ENCODE measurements at places on chromosomes 16 and 17. TPM values are rescaled to one million over a fixed set of nuclear protein-coding genes. Genes with fewer than 3 reads are reported as not detected.

DNA sequence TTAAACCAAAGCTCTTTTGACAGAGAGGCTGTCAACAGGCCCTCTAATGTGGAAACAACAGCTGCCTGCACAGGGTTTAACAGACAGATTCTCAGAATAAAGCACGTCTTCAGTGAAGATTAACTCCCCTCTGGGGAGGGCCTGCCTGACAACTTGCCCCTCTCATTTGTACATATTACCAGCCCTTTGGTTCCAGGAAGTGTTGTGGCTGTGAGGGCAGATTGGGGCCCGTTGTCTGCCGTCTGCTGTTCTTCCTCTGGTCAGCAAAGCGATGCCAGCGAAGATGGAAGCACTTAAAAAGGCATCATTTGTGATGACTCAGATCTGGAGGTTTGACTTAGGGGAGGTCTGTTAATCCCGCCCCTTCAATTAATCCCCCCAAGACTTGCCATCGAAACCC lies 177.0 kb upstream of the IRX6 start:
- no peak for DNase-seq

- DNase-seq: no peak
These were observed 666 bp upstream of the METTL9 start for GRCh38 chr16:21598701-21599121.

- DNase-seq: no peak
These were observed 12.0 kb upstream of the IGFBP4 start for GRCh38 chr17:40431231-40431602.

- DNase-seq: no peak
These were observed 44.8 kb upstream of the MED13 start for GRCh38 chr17:62109924-62110323.

DNA sequence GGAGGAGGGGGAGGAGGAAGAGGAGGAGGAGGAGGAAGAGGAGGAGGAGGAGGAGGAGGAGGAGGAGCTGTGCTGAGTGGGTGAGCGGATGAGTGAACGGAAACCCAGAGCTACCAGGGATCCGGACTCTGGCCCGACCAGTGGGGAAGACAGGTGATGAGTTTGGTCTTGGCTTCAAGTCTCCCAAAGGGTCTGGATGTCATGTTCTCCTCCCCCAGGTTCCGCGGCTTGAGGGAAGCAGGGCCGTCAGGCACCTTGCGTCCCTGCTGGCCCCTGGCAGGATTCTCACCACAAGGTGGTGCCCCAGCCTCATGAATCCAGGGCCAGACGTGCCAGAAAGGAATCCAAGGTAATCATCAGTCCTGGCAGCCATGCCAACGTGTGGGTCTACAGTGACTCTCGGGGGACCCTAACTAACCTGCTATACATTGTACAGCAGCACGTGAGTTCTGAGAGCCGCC lies 13.5 kb upstream of the ABAT start:
- no peak for DNase-seq

DNA sequence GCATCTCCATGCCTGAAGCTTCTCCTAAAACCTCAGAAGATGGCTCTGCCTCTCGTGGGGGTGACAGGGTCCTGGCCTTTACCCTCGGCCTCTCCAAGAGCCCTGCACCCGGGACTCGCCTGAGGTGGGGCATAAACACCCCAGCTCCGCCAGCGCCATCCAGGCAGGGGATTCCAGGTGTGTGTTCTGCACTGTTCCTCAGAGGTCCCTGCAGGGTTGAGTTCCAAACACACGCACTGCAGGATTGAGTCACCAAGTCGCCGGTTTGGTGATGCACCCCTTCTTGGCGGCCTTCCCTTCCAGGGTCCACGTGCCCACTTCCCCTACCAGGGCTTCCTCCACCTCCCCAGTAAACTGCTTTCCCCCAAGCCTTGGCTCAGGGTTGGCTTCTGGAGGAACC lies 40.0 kb upstream of the RBFOX3 start:
- no peak for DNase-seq

DNA sequence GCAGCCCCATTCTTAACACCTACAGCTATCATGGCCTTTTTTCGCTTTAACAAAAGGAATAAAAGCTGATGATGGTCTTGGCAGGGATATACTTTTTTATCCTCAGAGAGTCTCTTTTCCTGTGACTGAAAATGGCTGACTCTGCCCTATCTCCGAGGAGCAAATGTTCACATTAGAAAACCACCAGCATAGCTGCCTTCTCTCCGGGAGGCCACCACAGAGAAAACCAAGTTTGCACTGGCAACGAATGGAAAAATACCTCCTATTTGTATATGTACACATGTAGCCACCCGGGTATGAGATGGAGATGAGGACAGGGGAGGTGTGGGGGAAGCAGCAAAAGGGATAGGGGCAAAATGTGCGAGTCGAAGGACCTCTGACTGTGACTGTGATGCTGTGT lies 88.2 kb downstream of the STX8 start:
- no peak for DNase-seq

DNA sequence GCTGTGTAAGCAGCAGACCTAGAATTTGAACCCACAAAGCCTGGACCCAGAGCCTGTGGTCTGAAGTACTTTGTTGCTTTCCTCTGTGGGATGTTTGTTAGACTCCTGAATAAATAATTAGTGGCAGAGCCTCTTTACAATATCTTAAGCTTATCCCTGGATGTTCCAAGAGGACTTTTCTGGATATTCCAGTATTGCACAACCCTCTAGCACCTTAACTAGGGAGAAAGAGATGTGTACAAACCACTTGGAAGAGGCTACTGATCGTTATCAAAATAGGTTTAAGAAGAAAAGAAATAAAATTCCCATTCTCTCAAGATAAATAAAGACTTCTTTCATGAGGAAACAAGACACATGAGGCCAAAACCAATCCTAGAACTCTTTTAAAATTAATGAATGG lies 632.4 kb downstream of the CDH11 start:
- no peak for DNase-seq

GRCh38 chr16:79564671-79565107 lies 35.8 kb downstream of the MAF start:
- no peak for DNase-seq

- DNase-seq: no peak
These were observed 45.4 kb downstream of the PRSS54 start for GRCh38 chr16:58249388-58249779.

- no peak for DNase-seq
These were observed 818 bp upstream of the CNEP1R1 start for GRCh38 chr16:50024207-50024606.

- no peak for DNase-seq
These were observed 36.3 kb downstream of the CMTM3 start for GRCh38 chr16:66640724-66641314.

DNA sequence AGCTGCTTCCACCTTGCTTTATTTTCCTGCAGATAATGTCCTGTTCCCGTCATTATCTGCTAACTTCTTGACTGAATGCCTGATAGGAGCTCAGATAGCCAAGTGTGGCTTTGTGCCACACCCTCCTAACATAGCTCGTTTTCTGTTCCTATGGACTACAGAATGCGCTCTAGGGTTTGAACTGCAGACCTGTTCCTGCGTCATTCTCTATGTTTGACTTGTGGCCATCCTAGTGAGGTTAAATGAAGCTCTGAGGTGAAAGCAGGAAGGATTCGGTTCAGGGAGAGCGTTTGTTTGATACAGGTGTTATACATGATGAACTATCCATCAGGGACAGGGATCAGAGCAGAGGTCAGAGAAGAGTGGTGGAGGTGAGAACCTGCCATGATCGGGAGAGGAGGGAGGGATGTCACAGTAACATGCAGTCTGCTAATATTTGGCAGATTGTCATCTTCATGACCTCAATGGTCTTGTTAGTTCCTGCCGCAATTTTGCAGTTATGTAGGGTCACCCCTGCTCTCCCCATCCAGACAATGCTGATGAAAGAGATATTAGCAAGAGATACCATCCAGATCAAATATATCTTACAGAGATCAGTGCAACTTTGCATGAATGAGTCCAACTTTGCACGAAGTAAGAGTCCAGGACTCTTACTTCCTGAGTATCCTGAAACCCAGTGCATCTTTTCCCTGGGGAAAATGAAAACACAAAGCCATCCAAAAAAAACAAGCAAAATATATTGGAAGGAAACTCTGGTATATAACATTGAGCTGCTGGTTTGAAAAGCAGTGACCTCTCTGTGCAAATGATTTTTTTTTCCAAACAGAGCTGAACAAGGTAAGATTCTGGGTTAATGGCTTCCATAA lies 32.8 kb downstream of the MPHOSPH6 start:
- no peak for DNase-seq

- DNase-seq: no peak
These were observed 18.8 kb downstream of the LGALS3BP start for GRCh38 chr17:78960928-78961327.

GRCh38 chr17:2396192-2396567 lies 4.7 kb downstream of the MNT start:
- DNase-seq: no peak

DNA sequence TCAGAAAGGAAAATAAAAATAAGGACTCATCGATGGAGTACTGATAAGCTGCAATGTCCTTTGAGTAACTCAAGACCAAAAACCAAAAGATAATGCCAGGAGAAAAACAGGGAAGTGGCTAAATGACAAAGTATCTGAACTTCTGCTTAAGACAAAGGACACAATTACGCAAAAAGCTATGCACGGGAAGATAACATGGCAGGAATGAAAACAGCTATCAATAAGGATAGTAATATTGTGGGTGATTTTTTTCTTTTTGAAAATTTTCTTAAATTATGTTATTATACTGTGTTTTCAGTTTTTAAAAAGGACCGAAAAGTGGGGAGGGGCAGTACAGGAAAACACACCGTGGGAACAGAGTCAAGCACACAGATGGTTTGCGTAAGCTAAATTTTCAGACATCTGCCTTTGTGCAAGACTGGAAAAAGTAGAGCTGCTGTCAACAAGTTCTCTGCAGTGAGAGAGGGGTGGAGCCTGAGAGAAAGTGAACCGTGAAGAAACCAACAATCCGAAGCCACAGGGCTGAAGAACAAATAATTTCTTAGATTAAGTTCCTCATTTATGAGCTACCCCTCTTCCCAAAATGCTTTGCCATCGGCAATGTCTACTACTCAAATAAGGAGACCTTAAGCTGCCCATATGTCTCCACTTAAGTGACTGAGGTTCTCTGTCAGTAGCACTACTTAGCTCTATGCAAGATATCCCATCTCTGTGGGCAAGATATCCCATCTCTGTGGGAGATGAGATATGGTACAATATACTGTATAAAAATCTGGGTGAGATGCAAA lies 99.9 kb upstream of the CORO6 start:
- no peak for DNase-seq

GRCh38 chr17:18261146-18261515 lies 669 bp downstream of the MIEF2 start:
- DNase-seq: peak; percentile 52

DNA sequence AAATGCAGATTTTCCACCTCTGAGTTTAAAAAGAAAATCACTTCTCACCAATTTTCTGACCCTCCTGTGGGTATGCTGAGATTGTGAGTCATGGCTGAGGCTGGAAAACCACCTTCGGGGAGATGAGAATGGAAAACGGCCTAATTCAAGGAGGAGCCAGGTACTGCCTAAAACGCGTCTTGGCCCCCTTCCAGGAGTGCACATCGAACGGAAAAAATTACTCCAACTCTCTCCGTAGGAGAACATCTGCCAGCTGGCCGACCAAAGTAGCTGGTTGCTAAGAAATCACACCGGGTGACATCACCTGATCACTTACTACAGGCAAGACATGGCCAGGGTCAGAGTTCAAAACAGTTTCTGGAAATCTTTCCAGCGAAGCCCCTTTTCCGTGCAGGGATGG lies 107.6 kb downstream of the ZNF423 start:
- DNase-seq: no peak

- no peak for DNase-seq
These were observed 55.7 kb downstream of the IRX5 start for GRCh38 chr16:54986409-54986808.

GRCh38 chr17:61733021-61733420 lies 130.3 kb downstream of the BRIP1 start:
- no peak for DNase-seq

DNA sequence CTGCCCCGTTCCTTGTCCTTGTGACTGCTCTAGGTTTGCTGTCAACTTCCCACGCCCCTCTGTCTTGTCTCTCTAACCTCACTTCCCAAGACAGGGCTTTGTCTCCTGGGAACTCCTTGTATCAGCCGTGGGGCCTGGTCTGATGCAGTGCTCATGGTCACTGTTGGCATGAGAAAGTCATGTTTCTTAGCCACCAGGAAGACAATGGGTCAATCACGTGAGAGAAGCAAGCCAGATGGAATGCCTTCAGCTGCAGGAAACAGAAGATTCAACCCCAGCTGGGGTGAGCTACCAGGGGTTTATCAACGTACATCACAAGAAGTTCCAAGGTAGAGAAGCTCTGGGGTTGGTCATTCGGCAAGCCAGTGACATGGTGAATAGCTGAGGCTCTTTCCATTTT lies 116.6 kb downstream of the IRF8 start:
- DNase-seq: no peak

GRCh38 chr17:208429-208828 lies 27.0 kb upstream of the DOC2B start:
- no peak for DNase-seq

DNA sequence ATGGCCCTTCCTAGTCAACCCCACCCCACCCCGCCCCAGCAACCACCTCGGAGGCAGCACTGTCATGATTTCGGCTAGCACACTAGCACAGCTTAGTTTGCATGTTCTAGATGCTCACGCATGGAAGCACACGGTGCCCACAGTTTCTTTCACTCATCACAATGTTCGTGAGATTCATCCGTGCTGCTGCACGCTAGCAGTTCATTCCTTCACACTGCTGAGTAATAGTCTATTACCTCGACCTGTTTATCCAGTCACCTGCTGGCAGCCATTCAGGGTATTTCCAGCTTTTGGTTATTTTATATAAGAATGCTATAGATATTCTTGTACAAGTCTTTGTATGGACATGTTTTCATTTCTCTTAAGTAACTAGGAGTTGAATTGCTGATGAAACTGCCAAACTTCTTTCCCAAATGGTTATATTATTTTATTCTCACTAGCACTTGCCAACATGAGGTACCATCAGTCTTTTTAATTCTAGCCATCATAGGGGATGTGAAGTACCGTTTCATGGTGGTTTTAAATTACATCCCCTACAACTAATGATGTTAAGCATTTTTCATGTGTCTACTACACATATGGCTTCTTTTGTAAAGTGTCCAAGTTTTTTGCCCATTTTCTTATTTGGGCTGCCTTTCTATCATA lies 75.7 kb downstream of the CYTH1 start:
- no peak for DNase-seq

GRCh38 chr17:60087882-60088669 lies 9.4 kb upstream of the HEATR6 start:
- DNase-seq: no peak

GRCh38 chr17:20095336-20096080 lies 86.3 kb downstream of the SPECC1 start:
- peak; percentile 42 for DNase-seq

GRCh38 chr17:74474043-74474792 lies 7.8 kb downstream of the CD300A start:
- no peak for DNase-seq

The CACNG3 gene
- not detected for total RNA-seq

The PIRT gene
- not detected for total RNA-seq

The RSKR gene
- total RNA-seq: 8.0 TPM

The OR1A1 gene
- total RNA-seq: not detected

The EXOC3L1 gene
- 0.68 TPM for total RNA-seq

The SDR42E1 gene
- total RNA-seq: 0.56 TPM

The ZFPM1 gene
- total RNA-seq: 1.8 TPM

The CALCOCO2 gene
- total RNA-seq: 122 TPM

The ARHGAP23 gene
- total RNA-seq: 89.2 TPM

The FOXC2 gene
- 54.5 TPM for total RNA-seq

The KRTAP9-8 gene
- total RNA-seq: not detected

The SMIM22 gene
- not detected for total RNA-seq

The KRTAP9-2 gene
- not detected for total RNA-seq

The SLC12A3 gene
- total RNA-seq: not detected

The CCL22 gene
- not detected for total RNA-seq

The FOXL1 gene
- 52.8 TPM for total RNA-seq

Data from thoracic aorta (tissue), 2 donors.